ENCODE measurements at places on chromosomes 12 and 14.

DNA sequence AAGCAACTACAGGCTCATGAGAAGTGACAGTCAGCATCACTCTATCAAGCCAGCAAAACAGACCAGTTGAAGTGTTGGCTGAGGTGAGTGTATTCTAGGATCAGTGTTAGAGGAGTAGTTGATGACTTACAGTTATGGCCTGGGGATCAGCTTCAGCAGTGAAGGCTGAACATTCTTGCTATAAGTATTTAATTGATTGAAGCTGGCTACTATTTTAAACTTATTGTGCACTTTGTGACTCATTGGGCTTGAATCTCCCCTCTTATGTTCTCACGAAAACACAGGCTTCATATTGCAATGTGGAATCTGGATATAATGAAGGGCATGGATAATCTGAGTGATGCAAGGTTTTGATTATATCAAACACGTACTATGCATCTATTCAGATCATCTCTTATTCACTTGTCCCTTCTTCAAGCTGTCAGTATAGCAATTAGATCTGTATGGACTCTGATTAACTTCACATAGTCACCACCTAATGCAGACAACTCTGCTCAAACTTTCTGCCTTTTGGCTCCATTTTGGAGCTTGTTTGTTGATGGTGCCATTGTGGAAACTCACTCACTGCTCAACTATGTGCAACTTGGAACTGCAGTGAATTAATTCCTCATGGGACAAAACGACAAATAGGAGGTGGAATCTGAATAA, 309.2 kb downstream of the SLC16A7 start:
- DNase-seq: no peak

DNA sequence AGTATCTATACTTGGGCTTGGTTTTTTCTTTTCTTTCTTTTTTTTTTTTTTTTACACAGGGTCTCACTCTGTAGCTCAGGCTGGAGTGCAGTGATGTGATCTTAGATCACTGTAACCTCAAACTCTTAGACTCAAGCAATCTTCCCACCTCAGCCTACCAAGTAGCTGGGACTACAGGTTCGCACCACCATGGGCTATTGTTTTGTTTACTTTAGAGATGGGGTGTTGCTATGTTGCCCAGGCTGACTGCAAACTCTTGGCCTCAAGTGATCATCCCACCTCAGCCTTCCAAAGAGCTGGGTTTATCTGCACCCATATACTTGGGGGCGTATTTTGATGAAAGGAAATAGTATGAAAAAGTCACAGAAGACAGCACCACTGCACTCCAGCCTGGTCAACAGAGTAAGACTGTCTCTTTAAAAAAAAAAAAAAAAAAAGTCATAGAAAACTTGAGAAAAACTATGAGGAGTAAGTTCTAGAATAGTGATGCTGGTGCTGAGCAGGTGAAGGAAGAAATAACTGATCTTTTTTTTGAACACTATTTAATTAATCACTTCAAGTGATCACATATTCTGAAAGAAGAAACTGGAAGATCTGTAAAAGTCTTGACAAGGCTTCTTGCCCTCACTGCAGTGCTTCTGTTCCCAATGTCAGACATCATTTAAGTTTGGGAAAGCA, 53.8 kb upstream of the NPFF start:
- no peak for DNase-seq

- no peak for DNase-seq
These were observed 966.9 kb upstream of the TMEM132C start for GRCh38 chr12:127300075-127300474.

GRCh38 chr12:1518591-1519516, 75.5 kb downstream of the FBXL14 start:
- no peak for DNase-seq

DNA sequence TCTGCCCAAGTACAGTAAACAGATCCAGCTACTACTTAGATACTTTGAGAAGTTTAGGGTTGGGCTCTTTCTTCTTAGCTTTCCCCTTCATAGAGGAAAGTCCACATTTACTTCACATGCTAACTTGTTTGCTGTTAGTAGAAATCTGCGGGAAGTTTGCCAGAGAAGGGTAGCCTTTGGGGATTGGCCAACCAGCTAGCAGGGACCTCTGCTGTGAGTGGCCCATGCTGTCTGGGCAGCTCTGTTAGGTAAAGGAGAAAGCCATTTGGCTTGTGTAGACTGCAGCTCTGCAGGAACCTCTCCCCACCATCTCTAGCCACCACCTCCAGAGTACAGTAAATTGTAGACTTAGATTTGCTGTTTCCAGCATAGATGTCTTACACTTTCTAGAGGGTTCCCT, 193.9 kb downstream of the RGS6 start:
- no peak for DNase-seq

DNA sequence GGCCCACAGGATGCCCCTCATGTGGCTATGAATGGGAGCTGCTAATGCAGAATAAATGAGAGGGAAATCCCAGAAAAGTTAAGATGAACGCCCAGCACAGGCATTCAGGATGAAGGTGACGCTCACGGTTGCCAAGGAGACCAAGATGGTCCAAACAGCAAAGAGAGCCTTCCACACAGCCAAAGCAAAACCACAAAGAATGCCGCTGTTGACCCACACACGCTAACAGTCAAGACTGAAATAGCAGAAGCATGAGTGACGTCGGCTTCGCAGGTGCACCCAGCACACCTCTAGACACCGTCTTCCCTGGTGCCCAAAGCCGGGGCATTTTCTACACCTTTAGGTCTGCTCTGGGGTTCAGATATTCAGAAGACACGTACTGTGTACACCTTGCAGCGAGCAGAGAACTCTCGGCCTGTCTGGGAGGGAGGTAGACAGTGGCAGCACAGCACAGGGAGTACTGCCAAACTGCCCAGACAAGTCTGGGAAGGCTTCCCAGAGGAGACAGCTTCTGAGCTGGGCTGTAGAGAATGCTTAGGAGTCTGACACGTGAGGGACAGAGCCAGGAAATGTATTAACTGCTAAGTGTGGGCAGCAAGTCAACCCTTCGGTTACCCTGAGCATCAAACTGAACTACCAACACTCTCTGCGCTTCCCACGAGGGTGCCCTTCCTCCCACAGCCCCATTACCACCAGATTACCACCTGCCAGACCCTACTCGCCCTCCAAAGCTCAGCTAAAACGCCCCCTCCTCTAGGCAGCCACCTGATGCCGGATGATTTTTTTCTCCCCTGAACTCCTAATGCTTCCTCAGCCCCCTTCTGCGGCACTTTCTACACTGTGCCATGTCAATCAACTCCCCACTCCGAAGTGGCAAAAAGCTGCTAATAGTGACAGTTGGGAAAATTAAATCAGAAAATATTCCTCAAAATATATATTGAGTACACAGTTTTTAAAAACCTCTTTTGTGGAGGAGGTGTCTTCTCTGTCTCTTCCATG, 50.1 kb downstream of the CCDC88C start:
- DNase-seq: peak; percentile 63

GRCh38 chr12:49201595-49202295, 12.9 kb upstream of the TUBA1A start:
- DNase-seq: no peak

DNA sequence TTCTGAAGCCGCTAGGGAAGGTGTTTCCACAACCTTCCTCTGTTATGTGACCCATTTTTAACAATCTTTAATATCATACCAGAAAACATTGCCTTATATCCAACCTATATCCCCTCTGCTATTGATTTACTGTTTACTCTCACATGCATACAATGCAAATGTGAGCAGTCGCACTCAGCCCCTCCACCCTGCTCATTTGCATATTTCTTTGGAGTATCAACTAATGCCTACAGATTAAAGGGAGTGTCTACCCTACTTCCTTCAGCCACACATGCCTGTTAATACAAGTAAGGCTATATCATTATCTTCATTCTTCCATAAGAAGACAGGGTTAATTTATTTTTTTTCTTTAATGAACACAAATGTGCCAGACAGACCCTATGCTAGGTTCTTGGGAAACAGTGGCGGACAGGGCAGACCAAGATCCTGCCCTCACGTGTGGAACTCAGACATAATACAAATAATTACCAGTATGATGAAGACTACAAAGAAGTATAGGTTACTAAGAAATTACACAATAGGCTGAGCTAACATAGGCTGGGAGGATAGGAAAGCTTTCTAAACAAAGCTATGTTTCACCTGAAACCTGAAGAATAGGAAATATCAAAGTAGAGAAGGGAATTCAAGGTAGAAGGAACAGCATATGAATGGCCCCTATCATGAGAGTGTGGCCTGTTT, 107.3 kb upstream of the MDM1 start:
- no peak for DNase-seq

- peak; percentile 58 for DNase-seq
These were observed 16.8 kb upstream of the MYL2 start for GRCh38 chr12:110937104-110937641.

DNA sequence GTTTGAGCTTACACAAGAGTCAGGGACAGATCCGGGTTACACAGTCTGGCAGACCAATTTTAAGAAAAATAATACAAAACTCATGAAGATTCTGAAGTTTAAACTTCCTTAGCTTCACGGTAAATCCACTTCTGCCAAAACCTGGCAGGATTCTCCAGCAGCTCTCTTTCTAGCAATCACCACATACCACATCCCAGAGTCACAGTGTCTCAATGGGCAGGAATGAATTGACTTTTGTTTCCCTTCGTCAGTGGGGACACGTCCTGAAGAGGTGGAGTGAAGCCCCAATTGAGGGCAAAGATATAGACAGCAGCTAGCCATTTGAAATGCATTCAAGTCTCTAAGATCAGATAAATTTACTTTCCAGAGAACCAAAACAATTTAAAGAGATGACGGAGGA, 117.1 kb upstream of the ARHGAP5 start:
- DNase-seq: no peak

GRCh38 chr12:54160089-54160488, 28.7 kb downstream of the SMUG1 start:
- DNase-seq: no peak

- DNase-seq: no peak
These were observed 4.9 kb upstream of the RIC8B start for GRCh38 chr12:106769546-106769945.

- DNase-seq: no peak
These were observed 29.4 kb downstream of the C12orf75 start for GRCh38 chr12:105359856-105360255.

DNA sequence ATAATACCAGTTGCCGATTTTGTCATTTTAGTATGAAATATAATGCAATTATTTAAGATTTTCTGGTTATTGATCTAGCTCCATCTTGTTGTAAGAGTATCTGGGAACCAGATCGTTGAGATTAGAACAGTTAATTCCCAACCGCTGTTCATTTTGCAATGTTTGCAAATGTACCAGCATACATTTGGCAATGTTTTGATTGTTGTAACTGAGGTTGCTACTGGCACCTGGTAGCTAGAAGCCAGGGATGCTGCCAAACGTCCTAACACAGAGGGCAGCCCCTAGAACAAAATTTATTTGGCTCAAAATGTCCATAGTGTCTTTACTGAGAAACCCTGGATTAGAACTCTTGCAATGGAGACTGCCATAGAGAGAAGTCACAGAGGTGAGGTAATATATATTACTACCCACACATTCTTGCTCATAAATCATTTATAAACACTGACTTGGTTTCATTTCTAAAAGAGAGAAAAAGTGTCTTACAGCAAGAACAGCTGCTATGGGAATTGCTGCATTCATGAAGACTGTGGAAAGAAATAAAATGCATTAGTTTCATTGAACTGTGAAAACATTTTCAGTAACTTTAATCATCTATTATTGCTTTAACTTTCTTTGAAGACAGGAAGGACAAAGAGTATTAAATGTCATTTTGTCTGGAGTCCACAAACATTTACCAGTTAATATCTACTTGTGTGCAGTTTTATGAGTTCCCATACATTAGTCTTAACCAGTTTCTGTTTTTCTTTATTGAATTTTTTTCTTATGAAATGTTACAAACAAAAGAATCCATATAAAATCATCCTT, 46.2 kb downstream of the ABCC9 start:
- no peak for DNase-seq

DNA sequence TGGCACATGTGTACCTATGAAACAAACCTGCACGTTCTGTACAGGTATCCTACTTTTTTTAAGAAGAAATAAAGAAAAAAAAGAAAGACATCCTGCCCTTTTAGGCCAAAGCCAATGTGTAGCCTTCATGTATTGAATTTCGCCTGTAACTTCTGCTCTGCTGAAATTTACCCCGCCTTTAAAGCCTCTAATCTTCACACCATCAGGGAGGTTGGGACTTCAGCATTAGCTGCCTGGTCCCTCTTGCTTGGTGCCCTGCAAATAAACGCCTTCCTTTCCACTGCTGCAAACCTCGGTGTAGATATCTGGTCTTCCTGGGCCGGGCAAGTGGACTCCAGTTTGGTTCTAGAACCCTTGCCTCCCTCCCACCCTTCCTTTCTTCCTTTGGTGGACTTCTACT, 2.6 kb upstream of the KRT71 start:
- DNase-seq: no peak

DNA sequence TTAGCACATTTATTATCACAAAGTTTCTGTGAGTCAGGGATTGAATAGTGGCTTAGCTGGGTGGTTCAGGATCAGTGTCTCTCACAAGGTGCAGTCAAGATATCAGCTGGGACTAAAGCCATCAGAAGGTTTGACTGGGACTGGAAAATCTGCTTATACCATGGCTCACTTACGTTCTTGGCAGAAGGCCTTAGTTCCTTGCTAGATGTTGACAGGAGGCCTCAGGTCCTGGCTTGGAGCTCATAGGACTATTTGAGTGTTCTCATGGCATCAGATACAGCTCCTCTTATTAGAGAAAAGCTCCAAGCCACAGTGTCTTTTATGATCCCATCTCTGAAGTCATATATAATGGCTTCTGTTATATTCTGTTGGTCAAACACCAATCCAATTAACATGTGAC, 127.3 kb downstream of the SLC6A15 start:
- DNase-seq: no peak

DNA sequence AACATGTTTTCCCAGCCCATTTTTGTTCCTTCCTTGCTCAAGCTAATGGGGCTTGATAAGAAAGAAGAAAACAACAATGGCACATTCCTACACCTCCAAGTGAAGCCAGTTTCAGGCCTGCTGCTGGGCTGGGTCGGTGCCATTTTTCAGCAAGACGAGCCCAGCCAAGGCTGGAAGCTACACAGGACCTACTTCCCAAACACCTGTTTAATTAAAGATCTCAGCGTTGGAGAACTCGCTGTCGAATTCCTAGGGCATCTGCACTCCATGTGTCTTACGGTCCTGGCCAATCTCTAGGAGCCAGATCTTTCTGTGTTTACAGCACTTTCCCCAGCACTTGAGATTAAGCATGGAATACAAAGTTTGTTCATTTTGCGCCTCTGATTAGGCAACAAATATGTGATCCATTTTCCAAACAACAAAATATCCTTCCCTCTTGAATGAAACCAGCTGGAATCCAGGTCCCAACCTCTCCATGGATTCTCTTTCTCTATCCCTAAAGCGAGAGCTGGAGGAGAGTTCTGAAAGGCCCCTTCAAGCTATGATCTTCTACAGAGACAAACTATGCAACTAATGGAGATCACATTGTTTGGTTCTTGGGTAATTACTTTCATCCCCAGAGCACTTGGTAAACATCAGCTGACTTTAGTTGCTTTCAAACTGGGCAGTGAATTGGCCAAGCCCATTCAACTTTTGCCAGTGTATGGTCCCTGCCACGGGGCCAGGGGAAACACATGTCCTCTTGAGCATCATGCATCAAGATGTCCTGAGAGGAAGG, 34.3 kb upstream of the TC2N start:
- DNase-seq: no peak

Measured in activated CD4-positive, alpha-beta memory T cell treated with anti-CD3 and anti-CD28 coated beads, Interleukin-2, amount 10 ng/mL, durations not matched to agents 7 days and 5 days (primary cell).